ENCODE measurements at places on chromosomes 4 and X. TPM values are rescaled to one million over a fixed set of nuclear protein-coding genes. Genes with fewer than 3 reads are reported as not detected.

The PDCL2 gene
- not detected for total RNA-seq

The NXF2 gene
- total RNA-seq: not detected

The NHS gene
- total RNA-seq: 0.58 TPM

The ETDA gene
- total RNA-seq: not detected

The UBL4A gene
- total RNA-seq: 44.1 TPM

The WNK3 gene
- total RNA-seq: 0.18 TPM

The SCML2 gene
- total RNA-seq: 0.29 TPM

The GABRG1 gene
- not detected for total RNA-seq

All from myometrial cell (primary cell).